Fibroblast of lung (primary cell): ENCODE measurements at places on chromosomes 11 and 22. TPM values are rescaled to one million over a fixed set of nuclear protein-coding genes. Genes with fewer than 3 reads are reported as not detected.

Gene LAYN
- total RNA-seq, result 55.7 and 117 TPM in 2 replicates

Gene LRRC74B
- under 0.01 TPM in 1 of 2 replicates, not detected in the other for total RNA-seq

DNA sequence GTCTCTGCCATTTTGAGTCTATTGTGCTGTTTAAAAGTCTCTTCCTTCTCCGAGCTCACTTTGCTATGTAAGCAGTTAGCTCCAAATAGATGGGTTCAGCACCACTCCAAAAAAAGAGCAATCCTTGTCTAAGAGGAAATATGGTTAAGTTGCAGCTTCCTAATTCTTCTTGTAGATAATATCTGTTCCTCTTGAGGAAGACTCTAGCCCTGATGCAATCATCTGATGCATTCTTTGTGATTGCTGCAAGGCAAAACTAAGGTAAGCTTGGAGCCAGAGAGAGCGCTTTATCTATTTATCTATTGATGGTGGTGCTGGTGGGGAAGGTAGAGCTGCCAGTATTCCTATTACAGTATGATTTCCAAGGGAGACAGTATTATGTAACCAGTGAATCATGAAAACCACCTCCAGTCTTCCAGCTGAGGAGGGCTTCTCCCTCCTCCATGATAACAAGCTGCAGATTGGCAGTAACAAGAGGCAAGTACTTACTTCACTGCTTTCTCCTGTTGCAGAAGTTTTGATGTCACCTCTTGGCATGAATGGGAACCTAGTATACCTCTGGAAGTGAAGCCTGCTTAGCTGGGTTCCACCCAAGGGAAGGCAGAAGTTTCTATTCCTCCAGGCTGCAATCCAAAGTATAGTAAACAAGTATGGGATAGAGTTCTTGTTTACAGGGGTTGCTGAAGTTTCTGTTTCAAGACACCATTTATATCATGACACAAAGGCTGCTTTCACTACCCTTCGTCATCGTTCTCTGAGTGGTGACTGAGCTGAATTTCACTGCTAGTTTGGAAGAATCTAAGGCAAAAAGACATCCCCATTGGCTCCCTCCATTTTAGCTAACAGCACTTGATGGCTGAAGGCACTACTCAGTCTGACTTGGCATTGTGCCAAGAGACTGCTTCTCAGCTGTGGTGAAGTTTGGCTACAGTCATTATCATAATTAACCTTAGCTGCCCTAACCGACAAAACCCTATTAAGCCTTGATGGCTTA, 49.7 kb downstream of the FDX1 start:
- H3K27ac ChIP-seq, result no peak overlapping the region
- H3K4me3 ChIP-seq, result no peak overlapping the region
- no peaks in the 10 kb centered on the region for H3K4me1 ChIP-seq
- H3K36me3 ChIP-seq, result no peaks in the 10 kb centered on the region
- DNase-seq, result peak; percentile 48
- no peaks in the 10 kb centered on the region for H3K27me3 ChIP-seq

- H3K36me3 ChIP-seq, result no peaks in the 10 kb centered on the region
- H3K27me3 ChIP-seq, result no peaks in the 10 kb centered on the region
- H3K4me1 ChIP-seq, result no peaks in the 10 kb centered on the region
- no peak overlapping the region for H3K27ac ChIP-seq
These were observed 41.3 kb downstream of the POLD3 start for GRCh38 chr11:74633406-74634393.

Gene SCN3B
- under 0.01 TPM in 2 replicates for total RNA-seq

GRCh38 chr22:44039566-44040171, 15.6 kb downstream of the PARVB start:
- peaks cover 4% of the 10 kb centered on the region for H3K4me1 ChIP-seq
- no peaks in the 10 kb centered on the region for H3K36me3 ChIP-seq
- no peaks in the 10 kb centered on the region for H3K27me3 ChIP-seq
- H3K4me3 ChIP-seq, result no peak overlapping the region
- H3K27ac ChIP-seq, result no peak overlapping the region

GRCh38 chr22:19705181-19705934, 8.9 kb upstream of the SEPTIN5 start:
- H3K4me3 ChIP-seq, result no peak overlapping the region
- H3K4me1 ChIP-seq, result no peaks in the 10 kb centered on the region
- H3K36me3 ChIP-seq, result no peaks in the 10 kb centered on the region
- no peak for DNase-seq
- H3K27me3 ChIP-seq, result peaks cover 11% of the 10 kb centered on the region

- H3K27ac ChIP-seq, result no peak overlapping the region
- H3K36me3 ChIP-seq, result no peaks in the 10 kb centered on the region
- DNase-seq, result no peak
- H3K27me3 ChIP-seq, result no peaks in the 10 kb centered on the region
These were observed 99.0 kb downstream of the CASP12 start for GRCh38 chr11:104799251-104799650.

Gene C11orf91
- not detected in 2 replicates for total RNA-seq

- H3K4me3 ChIP-seq, result no peak overlapping the region
- H3K27me3 ChIP-seq, result no peaks in the 10 kb centered on the region
- no peak overlapping the region for H3K27ac ChIP-seq
These were observed 12.4 kb downstream of the GLYATL2 start for GRCh38 chr11:58832056-58832645.

DNA sequence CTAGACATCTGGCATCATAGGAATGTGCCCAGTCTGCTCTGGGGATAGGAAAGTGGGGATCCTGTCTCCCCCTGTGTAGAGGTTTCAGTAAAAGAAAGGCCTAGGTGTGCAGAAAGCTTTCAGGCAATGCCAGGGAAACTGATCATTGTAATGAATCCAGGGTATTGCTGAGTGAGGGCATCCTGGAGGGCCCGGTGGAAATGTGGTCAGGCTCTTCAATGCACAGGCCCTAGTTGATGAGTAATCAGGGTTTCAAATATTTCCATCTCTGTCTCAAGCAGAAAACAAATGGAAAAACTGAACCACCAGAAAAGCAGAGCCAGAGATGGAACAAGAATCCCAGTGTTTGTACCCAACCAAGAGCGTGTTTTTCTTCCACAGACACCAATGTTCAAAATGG, 2.0 kb downstream of the CD3E start:
- H3K4me3 ChIP-seq, result no peak overlapping the region
- peaks cover 4% of the 10 kb centered on the region for H3K27me3 ChIP-seq
- DNase-seq, result peak; percentile 13
- no peaks in the 10 kb centered on the region for H3K4me1 ChIP-seq

DNA sequence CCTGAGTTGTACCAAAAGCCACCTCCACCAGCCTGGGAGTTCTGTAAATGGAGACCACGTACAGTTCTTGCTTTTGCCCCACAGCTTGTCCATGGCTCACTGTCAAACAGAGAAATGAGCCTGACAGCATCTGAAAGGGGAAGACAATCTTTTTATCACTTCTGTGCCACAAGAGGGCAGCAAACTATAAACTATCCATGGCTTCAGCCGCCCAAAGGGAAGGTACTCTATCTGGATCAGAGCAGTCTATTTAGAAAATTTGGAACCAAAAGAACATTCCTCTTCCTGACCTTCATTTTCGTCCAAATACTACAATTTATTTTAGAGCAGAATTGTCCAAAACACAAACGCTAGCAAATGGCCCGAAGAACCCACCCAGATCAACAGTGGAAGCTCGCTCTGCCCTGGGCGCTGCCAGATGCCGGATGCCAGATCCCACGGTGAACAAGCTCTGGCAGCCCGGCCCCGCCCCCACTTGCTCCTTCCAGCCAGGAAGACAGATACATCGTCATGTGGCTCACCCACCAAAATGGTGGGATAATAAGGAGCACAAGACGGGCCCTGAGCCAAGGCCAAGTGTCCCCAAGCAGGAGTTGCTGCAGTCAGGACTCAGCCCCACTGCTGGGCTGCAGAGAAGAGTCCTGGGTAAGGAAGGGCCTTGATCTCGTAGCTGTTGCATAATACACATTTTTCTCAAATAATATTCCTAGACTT, 23.9 kb upstream of the SCGB1A1 start:
- no peaks in the 10 kb centered on the region for H3K27me3 ChIP-seq
- peak; percentile 88 for DNase-seq
- H3K36me3 ChIP-seq, result no peaks in the 10 kb centered on the region
- H3K27ac ChIP-seq, result no peak overlapping the region

GRCh38 chr22:26395926-26396325, 33.1 kb upstream of the ASPHD2 start:
- no peak overlapping the region for H3K4me3 ChIP-seq
- no peak overlapping the region for H3K27ac ChIP-seq
- DNase-seq, result no peak
- no peaks in the 10 kb centered on the region for H3K4me1 ChIP-seq
- no peaks in the 10 kb centered on the region for H3K27me3 ChIP-seq
- no peaks in the 10 kb centered on the region for H3K36me3 ChIP-seq

Gene CTSF
- 26.6 and 55.0 TPM in 2 replicates for total RNA-seq

GRCh38 chr11:81707881-81708280, 1025.8 kb downstream of the FAM181B start:
- no peaks in the 10 kb centered on the region for H3K27me3 ChIP-seq
- no peak overlapping the region for H3K27ac ChIP-seq
- no peak for DNase-seq
- H3K36me3 ChIP-seq, result no peaks in the 10 kb centered on the region
- no peak overlapping the region for H3K4me3 ChIP-seq
- no peaks in the 10 kb centered on the region for H3K4me1 ChIP-seq

Gene UBQLNL
- total RNA-seq, result under 0.01 and 0.17 TPM in 2 replicates

Gene FAM180B
- total RNA-seq, result not detected in 2 replicates

Gene MYBPC3
- not detected in 2 replicates for total RNA-seq

DNA sequence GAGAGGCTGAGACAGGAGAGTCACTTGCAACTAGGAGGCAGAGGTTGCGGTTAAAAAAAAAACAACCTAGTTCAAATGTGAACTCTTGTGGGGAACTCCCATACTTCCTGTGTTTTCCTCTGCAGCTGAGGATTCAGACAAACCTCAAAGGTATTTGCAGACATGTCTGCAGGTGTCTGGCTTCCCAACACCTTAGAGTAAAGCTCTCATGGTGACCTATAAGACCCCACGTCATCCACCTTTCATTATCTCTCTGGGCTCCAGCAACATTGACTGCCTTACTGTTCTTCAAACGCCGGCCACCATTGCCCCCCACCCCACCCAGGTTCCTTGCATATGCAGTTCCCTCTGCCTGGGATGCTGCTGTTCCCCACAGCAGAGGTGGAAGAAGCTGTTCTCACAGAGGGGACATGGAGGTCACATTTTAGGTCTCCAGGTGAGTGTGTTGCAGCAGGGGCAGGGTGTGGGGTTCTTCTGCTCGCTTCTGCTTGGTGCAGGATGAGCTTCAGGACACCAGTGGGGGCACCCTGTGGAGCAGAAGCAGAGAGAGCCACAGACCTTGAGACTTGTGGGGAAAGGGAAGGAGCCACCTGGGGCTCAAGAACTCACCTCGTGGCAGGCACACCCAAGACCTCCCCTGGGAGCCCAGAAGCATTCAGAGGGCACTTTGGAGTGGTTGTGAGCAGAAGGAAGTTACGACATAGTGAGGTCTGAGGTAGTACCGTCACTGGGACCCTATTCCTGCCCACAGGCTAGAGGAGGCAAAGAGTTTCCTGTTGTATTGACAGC, 203.2 kb downstream of the CSNK2A3 start:
- no peaks in the 10 kb centered on the region for H3K36me3 ChIP-seq
- H3K4me3 ChIP-seq, result no peak overlapping the region
- no peak for DNase-seq
- no peak overlapping the region for H3K27ac ChIP-seq
- peaks cover 2% of the 10 kb centered on the region for H3K4me1 ChIP-seq
- peaks cover 5% of the 10 kb centered on the region for H3K27me3 ChIP-seq

Gene OR52K2
- not detected in 2 replicates for total RNA-seq

Gene SERHL2
- total RNA-seq, result 3.3 and 4.6 TPM in 2 replicates

DNA sequence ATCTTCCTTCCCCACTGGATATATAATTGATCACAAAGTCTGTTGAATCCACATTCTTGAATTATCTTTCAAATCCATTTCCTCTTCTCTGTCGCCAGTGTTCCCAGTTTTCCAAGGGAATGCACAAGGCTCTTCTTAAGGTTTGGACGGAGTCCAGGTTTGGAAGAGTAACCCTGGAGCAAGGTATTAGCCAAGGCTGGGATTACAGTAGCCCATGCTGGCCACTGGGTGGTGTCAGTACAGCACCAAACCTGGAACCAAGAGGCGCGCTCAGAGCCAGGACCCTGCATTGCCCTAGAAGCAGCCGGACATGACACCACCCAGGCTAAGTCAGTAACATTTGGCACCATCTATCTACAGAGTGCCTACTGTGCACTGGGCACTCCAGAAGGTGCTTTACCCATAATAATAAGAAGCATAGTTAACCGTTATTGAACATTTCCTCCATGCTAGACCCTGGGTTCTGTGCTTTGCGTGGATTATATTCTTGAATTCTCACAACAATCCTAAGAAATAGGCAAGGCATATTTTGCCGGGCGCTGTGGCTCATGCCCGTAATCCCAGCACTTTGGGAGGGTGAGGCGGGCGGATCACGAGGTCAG, 48.0 kb upstream of the CLPB start:
- no peak overlapping the region for H3K27ac ChIP-seq
- no peaks in the 10 kb centered on the region for H3K27me3 ChIP-seq
- peak; percentile 71 for DNase-seq

Gene OR5P2
- 0.17 TPM in 1 of 2 replicates, not detected in the other for total RNA-seq

DNA sequence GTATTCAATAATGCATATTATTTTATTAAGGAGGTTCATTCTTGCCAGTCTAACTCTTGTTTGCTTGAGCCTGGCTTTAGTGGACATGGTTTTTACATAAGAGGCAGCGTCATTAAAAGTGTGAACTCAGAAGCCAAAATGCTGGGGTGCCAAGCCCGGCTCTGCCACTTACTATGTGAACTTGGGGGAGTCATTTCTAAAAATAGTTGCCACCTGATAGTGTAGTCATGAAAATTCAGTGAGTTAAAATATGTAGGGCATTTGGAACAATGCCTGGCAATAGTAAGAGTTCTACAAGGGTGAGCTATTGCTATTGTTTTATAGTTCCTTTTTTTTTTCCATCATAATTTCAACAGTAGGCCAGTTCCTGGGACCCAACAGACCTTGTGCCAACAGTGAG, 49.9 kb downstream of the TENM4 start:
- H3K27me3 ChIP-seq, result no peaks in the 10 kb centered on the region
- DNase-seq, result peak; percentile 62
- H3K36me3 ChIP-seq, result no peaks in the 10 kb centered on the region
- H3K4me1 ChIP-seq, result peaks cover 2% of the 10 kb centered on the region

GRCh38 chr22:20890975-20891374, 26.2 kb upstream of the CRKL start:
- no peak for DNase-seq
- H3K4me1 ChIP-seq, result no peaks in the 10 kb centered on the region
- no peaks in the 10 kb centered on the region for H3K27me3 ChIP-seq
- H3K27ac ChIP-seq, result no peak overlapping the region
- H3K4me3 ChIP-seq, result no peak overlapping the region

Gene CD248
- 52.6 and 95.6 TPM in 2 replicates for total RNA-seq
